ENCODE measurements at places on chromosomes 7 and 10. TPM values are rescaled to one million over a fixed set of nuclear protein-coding genes. Genes with fewer than 3 reads are reported as not detected.

HKDC1 gene
- 0.04 TPM for total RNA-seq

RHBDD2 gene
- total RNA-seq: 9.1 TPM

SLIT1 gene
- 0.35 TPM for total RNA-seq

FAM25A gene
- not detected for total RNA-seq

LHFPL3 gene
- not detected for total RNA-seq
